ENCODE measurements at places on chromosomes 6 and 20.

- DNase-seq = no peak
Measured at GRCh38 chr6:149854532-149854931, 9.6 kb downstream of the LRP11 start.

DNA sequence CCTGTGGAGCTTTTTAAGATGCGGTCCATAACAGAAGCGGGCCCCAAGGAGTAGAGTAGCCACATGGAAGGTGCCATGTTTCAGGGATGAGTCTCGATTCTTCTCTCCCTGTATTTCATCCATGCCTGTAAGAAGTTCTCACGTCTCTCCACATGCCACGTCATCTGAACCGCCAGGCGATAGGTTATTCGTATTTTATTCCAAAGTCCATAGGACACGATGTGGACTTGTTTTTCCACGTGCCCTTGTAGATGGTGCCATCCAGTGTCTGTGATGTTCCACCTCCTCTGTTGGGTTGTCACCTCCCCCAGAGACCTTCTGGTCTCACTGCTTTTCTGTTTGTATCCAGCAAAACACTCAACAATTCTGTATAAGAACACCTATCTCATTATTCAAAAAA is 17.6 kb downstream of the HEBP2 start:
- no peak for DNase-seq

- DNase-seq = no peak
Measured at GRCh38 chr20:40899344-40899743, 129.3 kb upstream of the TOP1 start.

DNA sequence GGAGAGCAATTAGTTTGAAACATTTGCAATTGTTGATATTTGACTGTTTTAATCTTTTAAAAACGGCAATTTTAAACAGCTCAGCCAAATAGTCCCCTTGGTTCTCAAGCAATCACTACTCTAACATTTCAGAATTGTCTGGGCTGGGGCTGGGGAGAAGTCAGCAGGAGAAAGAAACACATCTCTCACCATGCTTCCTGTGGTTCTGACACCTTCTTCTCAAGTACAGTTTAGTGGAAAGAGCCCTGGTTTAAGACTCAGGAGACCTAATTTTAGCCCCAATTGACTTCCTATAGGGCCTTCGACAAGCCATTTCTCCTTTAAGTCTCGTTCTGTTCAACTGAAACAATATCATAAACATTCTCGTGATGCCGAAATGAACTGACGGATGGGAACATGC is 168.4 kb upstream of the CDYL start:
- DNase-seq = no peak

- no peak for DNase-seq
Measured at GRCh38 chr20:2124564-2125213, 23.1 kb downstream of the STK35 start.

- peak; percentile 23 for DNase-seq
Measured at GRCh38 chr6:158688860-158689259, 39.0 kb downstream of the SYTL3 start.

GRCh38 chr6:39156801-39157200 is 41.8 kb upstream of the SAYSD1 start:
- no peak for DNase-seq

- DNase-seq = no peak
Measured at GRCh38 chr20:10611357-10611756, 62.4 kb downstream of the JAG1 start.

GRCh38 chr6:149128489-149129145 is 188.9 kb upstream of the TAB2 start:
- no peak for DNase-seq

GRCh38 chr6:110875548-110876169 is 1.1 kb downstream of the AMD1 start:
- DNase-seq = no peak

DNA sequence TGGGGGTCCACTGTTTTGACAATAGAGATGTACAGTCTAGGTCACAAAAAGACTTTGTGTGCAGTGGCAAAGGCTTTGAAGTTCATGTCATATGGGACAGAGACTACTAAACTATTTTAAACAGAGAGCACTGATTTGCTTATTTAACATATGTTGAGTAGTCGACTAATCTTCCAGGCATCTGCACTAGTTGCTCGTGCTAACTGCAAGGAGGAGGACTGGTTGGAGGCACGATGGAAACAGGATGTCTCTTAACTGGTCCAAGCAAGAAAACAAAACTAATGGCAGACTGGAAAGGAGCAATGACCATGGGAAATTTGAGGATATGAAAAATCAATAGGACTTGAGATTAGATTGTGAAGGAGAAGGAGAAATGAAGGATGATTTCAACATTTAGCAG is 28.5 kb upstream of the ERVFRD-1 start:
- DNase-seq = no peak

GRCh38 chr6:150541576-150541975 is 58.1 kb upstream of the PLEKHG1 start:
- DNase-seq = no peak

DNA sequence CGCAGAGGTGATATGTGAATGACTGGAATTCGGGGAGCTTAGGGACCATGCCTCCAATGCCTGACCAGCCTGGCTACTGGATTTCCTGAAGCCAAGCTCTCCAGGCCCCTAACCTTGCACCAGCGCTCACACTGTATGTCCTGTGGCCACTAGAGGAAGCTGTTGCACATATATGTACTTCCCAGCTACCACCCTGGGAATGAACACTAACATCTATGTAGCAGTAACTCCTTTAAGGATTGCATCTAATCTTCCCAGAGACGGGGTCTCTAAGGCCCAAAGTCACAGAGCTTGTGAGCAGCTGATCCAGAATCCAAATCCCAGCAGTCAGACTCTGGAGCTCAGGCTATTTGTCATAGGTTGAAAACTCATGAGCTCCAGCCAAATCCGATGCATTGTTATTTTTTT is 20.4 kb upstream of the BPIFB1 start:
- peak; percentile 88 for DNase-seq

- DNase-seq = no peak
Measured at GRCh38 chr6:42280966-42281533, 63.4 kb upstream of the MRPS10 start.

DNA sequence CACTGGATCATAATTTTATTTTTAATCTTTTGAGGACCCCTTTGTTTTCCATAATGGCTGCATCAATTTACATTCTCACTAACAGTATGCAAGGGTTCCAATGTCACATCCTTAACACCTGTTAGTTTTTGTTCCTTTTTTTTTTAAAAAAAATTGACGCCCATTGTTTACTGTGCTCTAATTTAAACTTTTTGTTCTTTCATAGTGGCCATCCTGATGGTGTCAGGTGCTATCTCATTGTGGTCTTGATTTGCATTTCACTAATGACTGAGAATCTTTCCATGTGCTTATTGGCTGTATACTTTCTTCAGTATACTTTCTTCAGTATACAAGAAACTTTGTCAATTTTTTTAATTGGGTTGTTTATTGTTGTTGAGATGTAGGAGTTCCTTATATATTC is 347.0 kb downstream of the RNGTT start:
- no peak for DNase-seq

- peak; percentile 14 for DNase-seq
Measured at GRCh38 chr6:26032340-26033084, 54.7 kb upstream of the HFE start.

DNA sequence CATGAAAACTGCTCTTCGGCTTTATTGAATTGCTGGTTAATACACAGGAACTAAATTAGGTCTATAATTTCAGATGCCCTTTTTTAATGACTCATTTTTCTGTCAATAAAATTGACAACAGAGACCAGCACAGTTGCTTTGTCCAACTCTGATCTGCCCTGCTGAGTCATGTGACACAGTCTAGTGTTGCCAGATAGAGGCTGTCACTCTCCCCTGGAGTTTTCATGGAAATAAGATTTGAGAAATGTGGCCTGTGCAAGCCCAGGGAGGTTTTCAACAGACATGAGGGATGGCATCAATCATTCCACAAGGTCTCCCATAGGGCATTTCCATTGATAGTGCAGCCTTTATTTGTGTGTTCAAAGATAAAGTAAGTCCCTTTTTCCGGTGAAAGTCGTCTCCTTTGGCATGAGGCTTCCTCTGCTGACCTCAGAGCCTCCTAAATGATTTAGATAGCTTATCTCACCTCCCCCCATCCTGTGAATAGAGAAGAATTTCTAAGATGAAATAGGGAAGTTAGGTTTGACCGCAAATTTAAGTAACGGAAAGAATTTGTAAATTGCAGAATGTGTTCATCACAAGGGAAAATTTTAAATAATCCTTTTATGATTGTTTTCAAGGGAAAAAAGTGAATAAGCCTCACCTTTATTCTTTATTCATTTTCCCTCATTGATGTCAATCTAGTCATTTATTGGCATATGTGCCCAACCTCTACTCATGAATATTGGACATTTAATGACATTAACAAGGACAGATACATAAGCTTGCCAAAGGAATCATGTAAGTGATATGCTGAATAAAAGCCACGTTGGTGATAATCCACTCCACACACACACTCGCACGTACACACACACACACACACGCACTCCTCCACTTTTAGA is 277.7 kb downstream of the ADGB start:
- peak; percentile 54 for DNase-seq

DNA sequence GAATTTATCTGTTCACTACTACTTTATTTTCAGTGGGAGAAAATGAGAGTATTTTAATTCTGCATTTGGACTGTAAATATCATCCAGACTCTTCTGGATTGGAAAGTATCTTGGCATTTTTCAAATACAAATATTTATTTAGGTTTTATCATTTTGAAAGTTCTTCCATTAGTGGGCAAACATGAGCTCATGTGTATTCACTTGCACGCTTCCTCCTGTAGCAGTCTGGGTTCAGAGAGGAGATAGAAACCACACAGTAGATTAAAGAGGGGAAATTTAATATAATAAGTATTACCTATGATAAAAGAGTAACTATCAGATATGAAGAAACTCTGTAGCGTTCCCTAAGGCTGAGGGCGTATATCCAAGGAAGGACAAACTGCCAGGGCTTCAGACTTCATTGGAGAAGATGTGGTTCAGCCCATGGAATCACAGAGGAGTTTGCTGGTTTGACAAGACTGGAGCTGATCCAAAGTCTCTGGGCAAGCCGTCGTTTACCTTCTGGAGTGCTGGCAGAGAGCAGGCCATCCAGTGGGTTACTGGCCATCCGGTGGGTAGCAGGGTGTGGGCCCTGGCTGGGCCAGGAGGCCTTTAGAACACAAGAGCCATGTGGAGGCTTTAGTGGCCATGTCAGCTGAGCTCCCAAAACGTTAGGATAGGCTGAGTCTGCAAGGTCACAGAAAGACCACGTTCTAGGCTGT is 44.3 kb downstream of the KCNS1 start:
- no peak for DNase-seq

DNA sequence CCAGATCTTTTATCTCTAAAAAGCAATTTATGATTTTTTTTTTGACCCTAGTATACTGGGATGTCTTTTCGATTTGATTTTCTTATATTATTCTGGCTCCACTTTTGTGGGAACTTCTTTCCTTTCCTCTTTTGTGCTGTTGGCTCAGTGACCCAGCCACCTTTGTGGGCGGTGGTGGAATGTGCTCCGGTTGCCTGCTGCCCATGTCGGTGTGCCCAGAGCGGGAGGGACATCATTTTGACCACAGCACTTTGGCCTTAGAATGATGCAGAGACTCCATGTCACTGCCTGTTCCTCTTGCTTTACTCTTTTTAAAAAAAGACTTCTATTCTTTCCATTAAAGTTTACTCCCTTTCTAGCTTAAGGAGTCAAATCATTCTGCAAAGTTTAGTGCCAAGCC is 198.0 kb downstream of the FARS2 start:
- DNase-seq = no peak

DNA sequence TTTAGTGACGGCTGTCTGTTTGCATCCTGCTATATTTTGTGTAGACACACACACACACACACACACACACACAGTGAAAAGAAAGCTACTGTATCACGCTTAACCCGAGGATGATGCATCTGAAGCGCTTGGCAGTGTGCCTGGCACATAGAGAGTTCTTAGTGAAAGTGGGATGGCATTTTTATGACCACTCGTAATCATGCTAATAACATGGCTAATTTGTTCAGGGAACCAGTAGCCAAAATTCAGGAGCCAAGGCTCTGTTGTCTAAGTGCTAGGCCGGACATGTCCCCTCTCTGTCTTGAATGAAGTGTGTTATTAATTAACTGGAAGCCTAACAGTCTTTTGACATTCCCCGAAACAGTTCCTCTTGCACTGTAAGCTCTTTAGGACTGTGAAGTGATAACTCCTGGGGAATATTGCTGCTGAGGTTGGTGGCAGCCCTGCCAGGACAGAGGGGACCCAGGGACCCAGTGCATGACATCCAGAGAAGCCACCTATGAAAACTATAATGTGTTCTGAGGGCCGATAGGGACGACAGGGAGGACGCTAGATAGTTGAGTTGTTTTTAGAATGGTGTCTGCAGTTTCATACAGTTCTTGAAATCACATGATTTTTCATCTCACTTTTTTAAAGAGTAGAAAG is 45.0 kb upstream of the IRF4 start:
- no peak for DNase-seq

DNA sequence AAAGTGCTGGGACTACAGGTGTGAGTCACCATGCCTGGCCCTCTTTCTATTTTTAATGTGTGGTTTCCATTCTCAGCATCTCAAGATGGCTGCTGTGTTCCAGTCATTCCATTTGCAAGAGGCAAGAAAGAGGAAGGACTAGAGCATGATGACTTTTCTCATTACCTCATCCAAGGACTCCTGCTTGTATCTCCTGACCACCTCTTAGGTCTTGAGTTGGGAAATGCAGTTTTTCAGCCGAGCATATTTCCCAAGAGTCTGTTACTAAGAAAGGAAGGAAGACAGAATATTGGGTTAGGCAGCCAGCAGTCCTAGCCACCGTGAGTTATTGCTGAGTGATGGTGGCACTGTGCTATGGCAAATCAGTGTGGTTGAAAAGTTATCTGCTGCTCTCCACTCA is 108.4 kb upstream of the INSM1 start:
- DNase-seq = peak; percentile 100

DNA sequence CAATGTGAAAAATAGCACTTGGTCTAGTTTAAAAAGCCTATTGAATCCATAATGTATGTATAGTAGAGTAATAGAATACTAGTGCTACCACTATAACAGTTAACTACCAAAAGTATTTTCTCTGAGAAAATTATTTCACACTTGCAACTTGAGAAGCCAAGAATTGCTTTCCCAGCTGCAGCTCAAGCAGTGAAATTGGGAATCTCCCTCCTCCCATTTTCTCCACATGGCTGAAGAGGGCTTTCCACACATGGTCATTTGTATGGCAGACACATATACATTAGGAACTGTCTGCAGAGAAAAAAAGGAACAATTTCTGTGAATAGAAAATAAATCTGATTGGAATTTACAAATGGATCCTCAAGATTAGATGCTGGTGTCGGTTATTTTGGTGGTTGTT is 34.5 kb downstream of the TOMM6 start:
- no peak for DNase-seq

Measured in CD14-positive monocyte (primary cell).